Esophagus squamous epithelium (tissue), 5 donors: ENCODE measurements at places on chromosomes 6 and 20. TPM values are rescaled to one million over a fixed set of nuclear protein-coding genes. Genes with fewer than 3 reads are reported as not detected.
A peak's percentile ranks its signal among the peaks of the same experiment; 100 is the strongest.

MYL9 gene
- 41.9 TPM for total RNA-seq

DNA sequence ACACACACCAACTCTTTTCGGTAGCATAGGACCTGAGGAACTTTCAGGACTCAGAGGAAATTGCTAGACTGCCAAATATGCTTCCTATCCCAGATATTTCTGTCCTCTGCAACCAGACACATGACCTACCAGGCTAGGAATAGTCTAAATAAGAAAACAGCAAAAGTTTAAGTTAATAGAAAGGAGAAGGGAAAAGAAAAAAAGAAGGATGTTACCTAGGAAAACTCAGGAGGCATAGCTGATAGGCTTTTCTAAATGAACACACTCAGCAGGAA is 74.6 kb downstream of the MAP3K5 start:
- H3K36me3 ChIP-seq, result no peaks in the 10 kb centered on the region
- no peak for DNase-seq
- no peak overlapping the region for H3K27ac ChIP-seq
- H3K4me3 ChIP-seq, result peak overlapping the region; percentile 24
- peaks cover 5% of the 10 kb centered on the region for H3K4me1 ChIP-seq

DNA sequence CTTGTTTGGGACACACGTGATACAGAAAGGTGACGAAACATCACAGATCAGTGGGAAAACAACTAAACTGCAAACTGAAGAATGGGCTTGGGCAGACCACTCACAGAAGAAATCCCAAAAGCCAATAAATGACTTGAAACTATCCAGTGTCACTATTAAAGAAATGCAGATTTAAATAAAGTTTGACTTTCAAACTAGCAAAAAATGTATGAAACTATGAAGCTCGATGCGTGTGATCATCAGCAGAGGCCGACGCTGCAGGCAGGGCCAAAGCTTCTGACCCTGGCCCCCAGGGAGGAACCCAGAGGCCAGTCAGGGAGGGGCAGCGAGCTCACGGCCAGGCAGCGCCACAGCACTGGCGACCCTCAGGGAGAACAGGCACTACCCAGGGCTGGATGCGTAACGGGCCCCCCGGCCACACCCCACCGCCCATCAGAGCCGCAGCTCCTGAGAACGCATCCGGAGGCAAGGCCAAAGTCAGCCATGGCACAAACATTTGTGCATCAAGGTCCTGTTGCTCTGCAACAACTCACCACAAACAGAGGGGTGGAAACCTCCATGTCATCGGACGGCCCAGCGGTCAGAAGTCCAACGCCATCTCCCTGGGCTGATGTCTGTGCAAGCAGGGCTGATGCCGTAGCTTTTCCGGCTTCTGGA is 94.1 kb downstream of the YTHDF1 start:
- no peak for DNase-seq
- H3K36me3 ChIP-seq, result no peaks in the 10 kb centered on the region
- H3K4me3 ChIP-seq, result no peak overlapping the region
- no peak overlapping the region for H3K27ac ChIP-seq
- peaks cover 94% of the 10 kb centered on the region for H3K27me3 ChIP-seq

YWHAB gene
- total RNA-seq, result 110 TPM

DNA sequence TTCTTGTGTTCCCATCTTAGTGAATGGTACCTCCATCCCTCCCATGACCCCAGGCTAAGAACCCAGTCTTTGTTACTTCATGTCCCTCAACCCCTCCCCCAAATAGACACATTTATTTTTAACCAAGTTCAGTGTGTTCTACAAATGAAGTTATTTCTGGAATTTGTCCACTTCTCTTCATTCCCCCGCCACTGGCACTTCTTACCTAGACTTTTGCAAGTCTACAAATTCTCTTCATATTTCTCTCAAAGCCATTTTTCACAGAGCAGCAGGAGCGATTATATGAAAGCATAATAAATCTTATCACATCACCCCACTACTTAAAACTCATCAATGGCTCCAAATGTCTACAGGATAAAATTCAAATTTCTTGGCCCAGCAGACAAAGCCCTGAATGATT is 131.4 kb downstream of the BTBD9 start:
- H3K27ac ChIP-seq, result no peak overlapping the region
- H3K4me1 ChIP-seq, result no peaks in the 10 kb centered on the region
- no peaks in the 10 kb centered on the region for H3K27me3 ChIP-seq
- no peaks in the 10 kb centered on the region for H3K36me3 ChIP-seq
- no peak overlapping the region for H3K4me3 ChIP-seq
- DNase-seq, result no peak

- H3K27ac ChIP-seq, result no peak overlapping the region
- H3K4me3 ChIP-seq, result no peak overlapping the region
- DNase-seq, result no peak
Measured at GRCh38 chr20:62528983-62529891, 53.4 kb upstream of the GATA5 start.

- no peak overlapping the region for H3K4me3 ChIP-seq
- no peaks in the 10 kb centered on the region for H3K27me3 ChIP-seq
- H3K36me3 ChIP-seq, result no peaks in the 10 kb centered on the region
- no peak for DNase-seq
Measured at GRCh38 chr6:92507552-92507951, 911.8 kb downstream of the EPHA7 start.

DNA sequence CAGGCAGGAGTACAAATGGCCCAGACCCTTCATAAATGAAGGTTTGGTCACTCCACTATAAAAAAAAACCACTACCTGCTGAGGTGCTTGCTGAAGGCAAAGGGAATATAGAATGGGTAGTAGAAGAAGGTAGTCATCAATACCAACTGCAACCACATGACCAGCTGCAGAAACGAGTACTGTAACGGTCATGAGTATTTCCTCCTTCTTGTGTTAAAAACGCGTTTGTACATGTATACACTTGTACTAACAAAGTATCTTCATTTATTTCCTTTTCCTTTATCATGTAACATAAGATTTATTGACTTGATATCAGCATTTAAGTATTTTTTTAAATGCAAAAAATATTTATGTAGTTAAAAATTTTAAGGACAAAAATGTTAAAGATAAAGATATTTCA is 238.6 kb downstream of the TFAP2B start:
- no peaks in the 10 kb centered on the region for H3K27me3 ChIP-seq
- no peak overlapping the region for H3K4me3 ChIP-seq

NMBR gene
- total RNA-seq, result not detected

GRCh38 chr20:54021446-54022235 is 48.8 kb downstream of the BCAS1 start:
- no peaks in the 10 kb centered on the region for H3K36me3 ChIP-seq
- no peaks in the 10 kb centered on the region for H3K27me3 ChIP-seq
- no peaks in the 10 kb centered on the region for H3K4me1 ChIP-seq
- DNase-seq, result no peak
- H3K4me3 ChIP-seq, result no peak overlapping the region

GRCh38 chr6:2547355-2547754 is 203.4 kb downstream of the MYLK4 start:
- H3K4me1 ChIP-seq, result peaks cover 3% of the 10 kb centered on the region
- H3K27ac ChIP-seq, result no peak overlapping the region
- H3K27me3 ChIP-seq, result no peaks in the 10 kb centered on the region
- no peaks in the 10 kb centered on the region for H3K36me3 ChIP-seq
- DNase-seq, result no peak

DNA sequence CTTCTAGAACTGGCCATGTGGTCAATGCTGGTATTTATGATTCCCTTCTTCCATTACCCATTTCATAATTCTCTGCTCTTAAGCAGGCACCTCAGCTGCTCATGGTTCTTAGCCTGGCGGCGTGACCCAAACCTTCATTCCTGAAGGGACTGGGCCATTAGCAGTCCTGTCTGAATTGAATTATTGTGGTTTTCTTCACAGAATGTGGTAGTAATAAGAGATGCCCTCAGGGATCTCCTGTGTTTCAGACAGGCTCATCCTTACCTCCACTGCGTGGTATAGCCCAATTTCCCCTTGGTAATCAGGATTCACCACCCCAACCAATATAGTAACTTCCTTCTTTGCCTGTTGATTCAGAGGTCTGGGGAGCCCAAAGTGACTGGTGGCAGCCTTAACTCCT is 37.6 kb downstream of the PKIB start:
- no peaks in the 10 kb centered on the region for H3K36me3 ChIP-seq
- DNase-seq, result no peak
- H3K4me1 ChIP-seq, result no peaks in the 10 kb centered on the region
- H3K4me3 ChIP-seq, result no peak overlapping the region
- no peaks in the 10 kb centered on the region for H3K27me3 ChIP-seq

DNA sequence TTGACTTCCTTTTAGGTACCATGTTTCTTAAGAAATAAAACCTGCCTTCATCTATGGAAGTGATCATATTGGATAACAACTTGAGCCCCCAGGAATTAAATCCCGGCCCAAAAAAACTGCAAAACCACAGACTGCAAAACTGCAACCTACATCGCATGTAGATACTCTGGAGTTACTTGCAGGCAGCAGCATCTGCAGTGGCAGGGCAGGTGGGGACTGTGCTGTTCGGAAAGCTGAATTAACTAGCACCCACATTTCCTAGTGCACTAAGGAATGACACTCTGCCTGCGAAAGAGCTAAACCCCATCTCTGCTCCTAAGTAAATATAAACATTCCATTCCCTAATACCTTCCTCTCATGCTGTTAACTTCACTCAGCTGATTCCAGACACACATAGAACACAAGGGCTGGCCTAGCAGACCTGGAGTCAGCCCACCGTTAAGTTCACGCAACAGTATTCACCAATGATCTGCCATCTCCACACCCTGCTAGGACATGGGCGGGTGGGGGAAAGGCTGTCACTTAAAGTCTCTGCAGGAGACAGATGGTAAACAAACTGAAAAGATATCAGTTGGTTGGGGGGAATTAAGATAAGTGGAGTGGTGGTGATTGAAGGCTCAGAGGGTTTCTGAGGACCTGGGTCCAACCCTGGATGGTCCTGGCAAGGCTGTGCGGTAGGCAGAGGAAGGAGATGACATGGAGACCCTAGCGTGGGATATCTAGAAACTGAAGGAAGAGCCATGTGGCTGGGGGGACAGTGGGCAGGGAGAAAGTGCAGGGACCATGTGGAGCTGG is 128.4 kb downstream of the SYCP2 start:
- no peak overlapping the region for H3K27ac ChIP-seq
- H3K4me3 ChIP-seq, result no peak overlapping the region
- H3K36me3 ChIP-seq, result no peaks in the 10 kb centered on the region
- no peaks in the 10 kb centered on the region for H3K4me1 ChIP-seq
- no peaks in the 10 kb centered on the region for H3K27me3 ChIP-seq
- no peak for DNase-seq

HLA-DQB1 gene
- 2.6 TPM for total RNA-seq

GRCh38 chr6:88074791-88075190 is 27.1 kb downstream of the SPACA1 start:
- no peak overlapping the region for H3K27ac ChIP-seq
- no peak overlapping the region for H3K4me3 ChIP-seq
- no peak for DNase-seq
- H3K36me3 ChIP-seq, result no peaks in the 10 kb centered on the region

DNA sequence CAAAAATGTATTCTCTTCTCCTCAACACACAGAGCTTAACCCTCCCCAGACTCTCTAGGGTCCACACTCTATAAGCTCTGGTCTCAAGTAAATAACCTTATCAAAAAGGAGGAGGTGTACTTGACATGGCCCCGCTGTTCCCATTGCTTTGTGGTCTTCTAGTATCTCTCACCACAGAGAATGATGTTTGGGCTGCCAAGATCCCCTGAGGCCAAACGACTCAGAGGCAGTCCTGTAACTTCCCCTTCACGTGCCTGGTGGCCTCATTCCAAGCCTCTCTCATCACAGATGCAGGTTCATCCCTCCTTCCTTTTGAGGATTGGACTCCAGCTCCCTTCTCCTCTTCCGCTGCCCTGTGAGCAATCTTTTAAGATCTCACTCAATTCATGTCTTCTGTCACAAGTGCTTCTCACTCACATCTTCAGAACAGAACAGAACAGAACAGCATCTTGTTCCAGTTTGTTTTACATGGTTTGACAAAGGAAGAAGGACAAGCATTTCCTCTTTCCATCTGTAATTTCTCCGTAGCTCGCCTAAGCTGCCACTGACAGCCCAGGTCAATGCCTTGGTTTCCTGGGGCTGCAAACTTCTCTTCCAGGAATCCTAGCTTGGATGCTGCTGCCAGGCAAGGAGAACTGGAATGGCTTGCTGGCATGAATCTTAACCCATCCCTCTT is 541.5 kb downstream of the CD83 start:
- H3K4me3 ChIP-seq, result no peak overlapping the region
- H3K4me1 ChIP-seq, result peaks cover 16% of the 10 kb centered on the region
- no peaks in the 10 kb centered on the region for H3K27me3 ChIP-seq

- no peaks in the 10 kb centered on the region for H3K36me3 ChIP-seq
- H3K27ac ChIP-seq, result peak overlapping the region; percentile 94
- peaks cover 22% of the 10 kb centered on the region for H3K4me1 ChIP-seq
- H3K4me3 ChIP-seq, result peak overlapping the region; percentile 85
Measured at GRCh38 chr6:107956586-107957307, 1.3 kb downstream of the SEC63 start.

GRCh38 chr6:3801960-3802359 is 47.2 kb upstream of the FAM50B start:
- no peak overlapping the region for H3K4me3 ChIP-seq
- no peak overlapping the region for H3K27ac ChIP-seq
- H3K27me3 ChIP-seq, result no peaks in the 10 kb centered on the region
- peaks cover 12% of the 10 kb centered on the region for H3K4me1 ChIP-seq
- DNase-seq, result no peak
- no peaks in the 10 kb centered on the region for H3K36me3 ChIP-seq

- no peaks in the 10 kb centered on the region for H3K4me1 ChIP-seq
- DNase-seq, result no peak
- H3K27ac ChIP-seq, result no peak overlapping the region
- H3K27me3 ChIP-seq, result no peaks in the 10 kb centered on the region
- peaks cover 91% of the 10 kb centered on the region for H3K36me3 ChIP-seq
Measured at GRCh38 chr20:34538671-34539123, 19.8 kb upstream of the MAP1LC3A start.

GRCh38 chr20:45091366-45091765 is 9.6 kb downstream of the KCNS1 start:
- H3K36me3 ChIP-seq, result no peaks in the 10 kb centered on the region
- no peak overlapping the region for H3K4me3 ChIP-seq
- H3K27ac ChIP-seq, result no peak overlapping the region

TRIM10 gene
- total RNA-seq, result not detected

- H3K27me3 ChIP-seq, result no peaks in the 10 kb centered on the region
- peaks cover 11% of the 10 kb centered on the region for H3K36me3 ChIP-seq
- no peak for DNase-seq
- H3K4me1 ChIP-seq, result no peaks in the 10 kb centered on the region
- H3K27ac ChIP-seq, result no peak overlapping the region
Measured at GRCh38 chr20:45432294-45432693, 16.4 kb downstream of the PIGT start.

PRSS16 gene
- 10.9 TPM for total RNA-seq

DNA sequence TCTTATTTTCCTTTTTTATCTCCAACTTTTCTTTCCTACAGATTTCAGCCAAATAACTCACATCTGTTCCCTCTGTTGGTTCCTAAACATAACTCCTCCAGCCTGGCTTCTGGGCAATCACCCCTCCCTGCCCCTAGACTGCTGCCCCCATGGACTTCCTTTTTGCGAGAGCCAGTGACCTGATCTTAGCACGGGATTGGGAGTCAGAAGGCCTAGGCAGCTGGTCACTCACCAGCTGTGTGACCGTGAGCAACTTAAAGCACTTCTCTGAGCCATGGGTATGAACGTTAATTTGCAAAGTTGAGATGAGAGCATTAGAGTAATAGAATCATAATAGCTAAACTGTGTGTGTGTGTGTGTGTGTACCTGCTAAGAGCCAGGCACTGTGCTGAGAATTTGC is 4.5 kb upstream of the MMP9 start:
- H3K36me3 ChIP-seq, result no peaks in the 10 kb centered on the region
- no peak overlapping the region for H3K4me3 ChIP-seq
- H3K27me3 ChIP-seq, result no peaks in the 10 kb centered on the region

- no peaks in the 10 kb centered on the region for H3K27me3 ChIP-seq
- H3K4me1 ChIP-seq, result peaks cover 10% of the 10 kb centered on the region
- H3K4me3 ChIP-seq, result no peak overlapping the region
- no peak for DNase-seq
Measured at GRCh38 chr6:25130518-25130917, 148.7 kb upstream of the CARMIL1 start.
